ENCODE measurements at places on chromosomes 11 and 22. TPM values are rescaled to one million over a fixed set of nuclear protein-coding genes. Genes with fewer than 3 reads are reported as not detected.

Gene PLEKHA7
- 16.7 TPM for polyA plus RNA-seq

- peaks cover 9% of the 10 kb centered on the region for H3K4me1 ChIP-seq
- H3K4me3 ChIP-seq = no peak overlapping the region
- H3K27me3 ChIP-seq = no peaks in the 10 kb centered on the region
- DNase-seq = no peak
- no peak overlapping the region for H3K27ac ChIP-seq
These were observed 44.6 kb downstream of the RSF1 start for GRCh38 chr11:77775936-77776335.

DNA sequence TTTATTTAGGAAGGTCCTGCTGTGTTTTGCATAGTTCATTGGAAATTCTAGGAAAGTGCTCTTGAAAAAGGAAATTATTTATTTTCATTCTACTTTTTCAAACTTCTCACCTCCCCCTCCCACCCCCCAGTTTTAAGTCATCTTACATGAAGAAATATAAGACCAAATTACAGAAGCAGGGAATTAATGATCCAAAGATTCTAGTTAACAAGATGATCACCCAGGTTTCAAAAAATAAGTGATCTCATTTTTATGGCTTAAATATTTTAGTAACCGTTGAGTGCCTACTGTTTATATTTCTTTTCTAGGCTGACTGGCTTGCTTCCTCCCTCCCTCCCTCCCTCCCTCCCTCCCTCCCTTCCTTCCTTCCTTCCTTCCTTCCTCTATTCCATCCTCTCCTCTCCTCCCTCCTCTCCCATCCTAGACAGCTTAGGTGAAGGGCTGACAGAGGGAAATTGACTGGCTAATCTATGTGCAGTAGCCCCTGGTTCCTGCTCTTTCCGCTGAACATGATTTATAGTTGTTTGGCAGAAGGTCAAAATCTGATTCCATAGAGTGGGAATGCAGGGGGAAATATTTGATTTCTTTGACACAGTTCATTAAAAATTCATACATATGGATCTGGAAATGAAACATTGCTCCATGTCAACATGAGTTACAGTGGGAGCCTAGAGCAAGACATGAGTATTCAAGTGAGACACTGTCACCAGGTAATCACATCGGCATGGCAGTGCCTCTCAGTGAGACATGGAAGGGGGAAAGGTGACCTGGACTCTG is 123.4 kb downstream of the COMMD9 start:
- H3K27me3 ChIP-seq = no peaks in the 10 kb centered on the region
- H3K27ac ChIP-seq = no peak overlapping the region
- no peaks in the 10 kb centered on the region for H3K36me3 ChIP-seq
- H3K4me1 ChIP-seq = peaks cover 4% of the 10 kb centered on the region

GRCh38 chr11:59559886-59560285 is 48.5 kb downstream of the OR4D9 start:
- no peak for DNase-seq
- H3K4me1 ChIP-seq = peaks cover 6% of the 10 kb centered on the region
- peak overlapping the region; percentile 65 for H3K4me3 ChIP-seq
- no peaks in the 10 kb centered on the region for H3K36me3 ChIP-seq

Data from ovary (tissue), 10 donors.